ENCODE measurements at places on chromosomes 2 and 18. TPM values are rescaled to one million over a fixed set of nuclear protein-coding genes. Genes with fewer than 3 reads are reported as not detected.

The SOX11 gene
- not detected for total RNA-seq

DNA sequence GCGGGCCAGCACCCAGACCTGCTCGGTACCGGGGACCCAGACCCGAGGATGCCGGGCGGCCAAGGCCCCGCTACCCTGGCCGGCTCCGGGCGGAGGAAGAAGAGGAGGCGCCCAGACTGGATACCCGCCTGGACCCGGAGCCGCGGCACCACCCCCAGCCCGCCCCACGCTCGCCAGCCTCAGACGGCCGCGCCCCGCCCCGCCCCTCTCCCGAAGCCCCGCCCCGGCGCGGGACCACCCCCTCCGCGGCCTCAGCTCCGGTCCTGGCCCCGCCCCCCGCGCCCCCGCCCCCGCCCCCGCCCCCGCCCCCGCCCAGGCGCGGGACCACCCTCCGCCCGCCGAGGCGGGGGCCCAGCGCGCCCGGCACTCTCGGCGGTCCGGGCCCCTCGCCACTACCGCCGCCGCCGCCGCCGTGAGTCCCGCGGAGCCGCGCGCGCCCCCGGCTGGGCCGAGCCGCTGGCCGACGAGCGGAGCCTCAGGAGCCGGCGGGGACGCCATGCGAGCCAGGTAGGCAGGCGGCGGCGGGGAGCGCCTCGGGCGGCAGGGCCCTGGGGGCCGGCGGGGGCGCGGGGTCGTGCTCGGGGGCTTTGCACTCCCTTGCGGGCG, at the start of gene SH3BP4:
Gene SH3BP4, plus strand, starts transcription at position 354 of the 606 bp plus-strand sequence. CDS start 82,986 bp downstream, outside the sequence.
- DNase-seq: no peak

DNA sequence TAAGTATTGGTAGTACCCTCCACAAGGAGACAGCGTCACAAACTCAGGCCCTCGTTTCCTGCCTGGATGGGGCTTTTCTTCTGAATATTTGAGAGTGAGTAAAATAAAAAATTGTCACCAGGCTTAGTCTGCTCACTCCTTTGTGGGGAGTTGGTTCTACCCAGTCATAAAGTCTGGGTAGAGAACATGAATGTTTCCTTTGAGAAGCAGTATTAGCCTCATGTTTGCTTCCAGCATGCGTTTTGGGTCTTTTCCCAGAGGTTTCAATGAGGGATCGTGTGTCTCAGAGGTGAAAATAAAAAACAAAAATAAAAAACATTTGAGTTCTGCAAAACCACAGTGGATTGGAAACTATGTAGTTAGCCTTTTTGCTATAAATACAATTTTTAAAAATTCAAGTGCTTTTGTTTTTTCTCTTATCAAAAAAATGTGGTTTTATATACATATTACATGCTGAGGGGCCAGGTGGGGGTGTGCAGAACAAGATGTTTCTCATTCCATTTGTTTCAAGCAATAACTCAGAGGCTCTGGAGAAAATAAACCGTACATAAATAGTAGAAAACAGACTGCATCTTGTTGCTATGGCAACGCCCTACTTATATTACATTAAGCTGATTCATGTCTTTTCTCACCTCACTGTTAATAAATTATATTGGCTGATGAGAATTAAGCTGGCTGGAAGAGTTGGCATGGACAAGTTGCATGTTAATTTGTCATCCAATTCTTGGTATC, 225.4 kb upstream of the FBXO11 start:
- peak; percentile 63 for DNase-seq

GRCh38 chr18:13048061-13048595, 57.0 kb downstream of the CEP192 start:
- no peak for DNase-seq

DNA sequence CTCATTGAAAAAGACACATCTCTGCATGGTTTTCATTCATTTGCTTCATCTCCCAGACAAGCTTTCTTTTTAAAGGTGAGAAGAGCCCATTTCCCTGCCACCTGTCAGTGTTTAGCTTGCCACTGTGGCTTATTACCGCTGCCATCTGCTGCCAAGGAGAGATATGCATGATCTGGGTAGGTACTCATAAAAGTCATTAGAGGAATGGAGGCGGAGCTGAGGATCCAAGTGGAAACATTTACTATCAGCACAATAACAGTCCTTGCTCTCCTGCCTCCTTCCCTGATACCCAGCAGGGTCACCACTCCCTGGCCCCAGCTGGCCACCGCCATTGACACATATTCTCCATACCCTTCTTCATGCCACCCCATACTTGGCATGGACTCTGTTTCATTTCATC, 390.4 kb downstream of the TSN start:
- DNase-seq: no peak

- no peak for DNase-seq
Measured at GRCh38 chr2:193463011-193463410, 1268.3 kb upstream of the TMEFF2 start.
